Activated T-helper 2 cell treated with anti-CD3 and anti-CD28 coated beads, Interferon-gamma antibody, Interleukin-2, Interleukin-4, amounts not matched to agents 10 μg/mL and 5 μg/mL and 100 μg/mL, durations not matched to agents 14 hours and 24 hours and 36 hours (primary cell): ENCODE measurements at places on chromosomes 6 and 20. TPM values are rescaled to one million over a fixed set of nuclear protein-coding genes. Genes with fewer than 3 reads are reported as not detected.

DNA sequence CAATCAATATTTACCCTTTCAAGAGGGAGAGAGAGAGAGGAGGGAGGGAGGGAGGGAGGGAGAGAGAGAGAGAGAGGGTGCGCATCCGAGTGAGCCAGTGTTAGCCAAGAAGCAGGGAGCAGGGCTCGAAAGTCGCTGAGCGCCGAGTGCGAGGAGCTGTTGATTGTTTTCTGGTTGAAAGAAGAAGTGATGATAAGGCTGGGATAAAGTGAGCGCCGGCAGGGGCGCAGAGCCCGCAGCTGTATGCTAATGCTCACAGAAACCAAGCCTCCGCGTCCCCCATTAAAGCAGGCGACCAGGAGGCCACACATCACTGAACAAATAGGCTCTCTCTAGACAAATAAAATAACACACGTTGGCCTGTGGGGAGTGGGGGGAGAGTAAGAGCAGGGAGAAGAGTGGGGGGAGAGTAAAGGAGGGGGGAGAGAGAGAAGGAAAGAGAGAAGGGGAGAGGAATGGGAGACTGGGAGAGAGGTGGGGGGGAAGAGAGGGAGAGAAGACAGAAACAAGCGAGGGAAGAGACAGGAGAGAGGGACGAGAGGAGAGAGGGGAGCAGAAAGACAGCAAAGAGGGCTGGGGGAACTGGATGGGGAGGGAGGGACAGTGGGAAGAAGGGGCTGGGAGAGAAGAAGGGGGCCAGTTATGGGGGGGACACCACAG is 5.0 kb upstream of the INSM1 start:
- peaks cover 3% of the 10 kb centered on the region for H3K36me3 ChIP-seq
- peaks cover 57% of the 10 kb centered on the region for H3K27me3 ChIP-seq
- no peak for DNase-seq
- peak overlapping the region; percentile 5 for H3K4me3 ChIP-seq

GRCh38 chr6:93418033-93418407 is 1.3 kb downstream of the EPHA7 start:
- DNase-seq = no peak
- H3K27me3 ChIP-seq = peaks cover 59% of the 10 kb centered on the region
- no peaks in the 10 kb centered on the region for H3K36me3 ChIP-seq
- H3K27ac ChIP-seq = no peak overlapping the region

GRCh38 chr6:119800526-119800925 is 451.0 kb upstream of the MAN1A1 start:
- H3K27ac ChIP-seq = no peak overlapping the region
- no peaks in the 10 kb centered on the region for H3K36me3 ChIP-seq
- H3K4me1 ChIP-seq = no peaks in the 10 kb centered on the region
- H3K4me3 ChIP-seq = no peak overlapping the region

Gene RAB22A
- total RNA-seq = 16.0 and 16.3 TPM in 2 replicates

Gene HCK
- not detected in 2 replicates for total RNA-seq

DNA sequence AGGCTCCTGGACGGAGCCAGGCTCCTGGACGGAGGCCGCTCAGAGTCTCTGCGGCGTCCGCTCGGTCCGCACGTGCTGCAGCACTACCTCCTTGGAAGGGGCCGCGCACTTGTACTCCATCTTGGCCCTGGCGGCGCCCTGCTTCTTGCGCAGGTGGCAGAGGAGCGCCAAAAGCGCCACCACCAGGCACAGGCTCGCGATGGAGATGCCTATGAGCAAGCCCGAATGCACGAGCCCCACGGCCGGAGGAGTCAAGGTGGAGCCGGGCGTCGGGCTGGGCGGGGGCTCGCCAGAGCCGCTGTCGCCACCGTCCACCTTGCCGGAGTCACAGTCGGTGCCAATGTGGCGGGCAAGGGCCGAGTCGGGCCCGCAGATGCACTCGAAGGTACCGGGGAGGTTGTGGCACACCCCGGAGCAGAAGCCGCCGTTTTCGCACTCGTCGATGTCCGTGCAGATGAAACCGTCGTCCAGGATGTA is 1.7 kb downstream of the THBD start:
- H3K4me1 ChIP-seq = no peaks in the 10 kb centered on the region
- H3K36me3 ChIP-seq = no peaks in the 10 kb centered on the region
- H3K4me3 ChIP-seq = no peak overlapping the region
- no peak for DNase-seq

DNA sequence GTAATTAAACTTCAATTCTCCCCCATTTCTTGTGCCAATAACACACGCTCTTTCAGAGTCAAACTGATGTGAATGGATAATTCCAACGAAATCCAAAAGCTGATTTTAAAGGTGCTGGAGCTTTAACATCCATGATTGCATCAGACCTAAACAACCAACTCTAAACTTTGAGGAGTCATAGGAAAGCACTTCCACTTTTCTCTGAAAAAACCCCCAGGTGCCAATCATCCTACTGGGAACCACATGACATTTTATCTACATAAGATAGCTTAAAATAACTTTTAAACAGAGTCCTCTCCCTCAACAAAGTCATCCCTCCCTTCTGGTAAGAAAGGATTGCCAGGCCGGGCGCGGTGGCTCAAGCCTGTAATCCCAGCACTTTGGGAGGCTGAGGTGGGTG is 167.7 kb upstream of the PDE10A start:
- H3K27me3 ChIP-seq = peaks cover 11% of the 10 kb centered on the region
- H3K27ac ChIP-seq = no peak overlapping the region
- no peaks in the 10 kb centered on the region for H3K36me3 ChIP-seq
- peaks cover 5% of the 10 kb centered on the region for H3K4me1 ChIP-seq
- no peak overlapping the region for H3K4me3 ChIP-seq

- H3K36me3 ChIP-seq = no peaks in the 10 kb centered on the region
- H3K4me3 ChIP-seq = peak overlapping the region; percentile 87
- no peak for DNase-seq
- peak overlapping the region; percentile 89 for H3K27ac ChIP-seq
- no peaks in the 10 kb centered on the region for H3K27me3 ChIP-seq
These were observed 32.1 kb downstream of the SF3B5 start for GRCh38 chr6:144063246-144063743.

DNA sequence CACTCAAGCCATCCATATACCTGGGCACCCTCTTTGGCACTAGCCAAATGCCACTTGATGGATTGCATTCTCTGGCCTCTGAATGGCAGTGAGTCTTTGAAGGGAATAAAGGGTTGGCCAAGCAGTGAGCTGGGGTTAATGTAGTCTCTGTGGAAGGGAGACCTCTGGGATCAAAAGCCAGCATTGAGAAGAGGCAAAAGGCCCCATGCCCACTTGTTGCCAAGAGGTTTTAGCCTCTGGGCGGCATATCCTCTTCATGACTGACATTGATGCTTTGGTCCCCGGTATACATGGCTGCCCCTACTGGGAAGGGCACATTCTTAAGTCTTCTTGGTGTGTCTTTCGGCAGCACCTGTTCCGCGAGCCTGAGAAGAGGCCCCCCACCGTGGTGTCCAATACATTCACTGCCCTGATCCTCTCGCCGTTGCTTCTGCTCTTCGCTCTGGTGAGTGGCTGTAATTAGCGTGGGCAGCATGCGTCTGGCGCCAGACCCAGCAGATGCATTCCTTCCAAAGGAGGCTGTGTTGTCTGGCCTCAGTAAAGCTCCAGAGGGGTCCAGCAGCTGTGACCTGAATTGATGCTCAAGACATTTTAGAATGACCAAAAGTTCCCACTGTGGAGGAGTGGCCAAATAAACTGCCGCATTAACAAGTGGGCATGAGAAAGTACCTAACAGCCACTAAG is 29.5 kb downstream of the GHRH start:
- DNase-seq = no peak
- H3K27me3 ChIP-seq = no peaks in the 10 kb centered on the region
- H3K4me3 ChIP-seq = no peak overlapping the region
- no peak overlapping the region for H3K27ac ChIP-seq

DNA sequence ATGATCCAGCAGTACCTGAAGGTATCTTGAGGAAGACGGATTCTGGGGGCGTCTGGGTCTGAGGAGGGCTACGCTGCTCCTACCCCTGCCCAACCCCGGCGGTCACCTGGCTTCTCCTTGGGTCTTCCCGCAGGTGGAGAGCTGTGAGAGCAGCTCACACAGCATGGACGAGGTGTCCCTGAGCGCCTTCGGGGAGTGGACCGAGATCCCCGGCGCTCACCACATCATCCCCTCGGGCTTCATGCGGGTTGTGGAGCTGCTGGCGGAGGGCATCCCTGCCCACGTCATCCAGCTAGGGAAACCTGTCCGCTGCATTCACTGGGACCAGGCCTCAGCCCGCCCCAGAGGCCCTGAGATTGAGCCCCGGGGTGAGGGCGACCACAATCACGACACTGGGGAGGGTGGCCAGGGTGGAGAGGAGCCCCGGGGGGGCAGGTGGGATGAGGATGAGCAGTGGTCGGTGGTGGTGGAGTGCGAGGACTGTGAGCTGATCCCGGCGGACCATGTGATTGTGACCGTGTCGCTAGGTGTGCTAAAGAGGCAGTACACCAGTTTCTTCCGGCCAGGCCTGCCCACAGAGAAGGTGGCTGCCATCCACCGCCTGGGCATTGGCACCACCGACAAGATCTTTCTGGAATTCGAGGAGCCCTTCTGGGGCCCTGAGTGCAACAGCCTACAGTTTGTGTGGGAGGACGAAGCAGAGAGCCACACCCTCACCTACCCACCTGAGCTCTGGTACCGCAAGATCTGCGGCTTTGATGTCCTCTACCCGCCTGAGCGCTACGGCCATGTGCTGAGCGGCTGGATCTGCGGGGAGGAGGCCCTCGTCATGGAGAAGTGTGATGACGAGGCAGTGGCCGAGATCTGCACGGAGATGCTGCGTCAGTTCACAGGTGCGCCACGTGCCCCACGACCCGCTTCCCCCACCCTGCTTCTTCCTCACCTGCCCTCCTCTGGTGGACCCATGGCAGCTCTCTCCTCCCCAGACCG is 166.9 kb upstream of the RNF24 start:
- DNase-seq = no peak
- H3K27me3 ChIP-seq = no peaks in the 10 kb centered on the region
- H3K4me3 ChIP-seq = no peak overlapping the region
- H3K4me1 ChIP-seq = no peaks in the 10 kb centered on the region
- H3K27ac ChIP-seq = no peak overlapping the region

DNA sequence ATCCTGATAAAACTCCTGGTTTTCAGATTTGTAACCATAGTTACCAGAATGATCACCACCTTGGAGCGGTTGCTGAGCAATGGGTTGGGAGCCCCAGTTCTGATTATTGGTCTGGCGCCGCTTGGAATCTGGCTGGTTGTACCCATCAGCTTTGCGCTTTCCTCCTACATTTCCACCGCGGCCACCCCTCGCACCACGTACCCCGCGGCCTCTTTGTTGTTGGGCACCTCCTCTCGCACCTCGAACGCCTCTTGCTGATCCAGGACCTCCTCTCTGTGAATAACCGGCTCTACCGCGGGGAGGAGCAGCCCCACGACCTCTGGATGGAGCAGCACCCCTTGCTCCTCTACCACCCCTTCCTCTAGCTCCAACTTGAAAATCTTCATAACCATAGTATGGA is 21.1 kb upstream of the SNX14 start:
- H3K4me3 ChIP-seq = no peak overlapping the region
- no peak overlapping the region for H3K27ac ChIP-seq
- H3K36me3 ChIP-seq = peaks cover 85% of the 10 kb centered on the region

DNA sequence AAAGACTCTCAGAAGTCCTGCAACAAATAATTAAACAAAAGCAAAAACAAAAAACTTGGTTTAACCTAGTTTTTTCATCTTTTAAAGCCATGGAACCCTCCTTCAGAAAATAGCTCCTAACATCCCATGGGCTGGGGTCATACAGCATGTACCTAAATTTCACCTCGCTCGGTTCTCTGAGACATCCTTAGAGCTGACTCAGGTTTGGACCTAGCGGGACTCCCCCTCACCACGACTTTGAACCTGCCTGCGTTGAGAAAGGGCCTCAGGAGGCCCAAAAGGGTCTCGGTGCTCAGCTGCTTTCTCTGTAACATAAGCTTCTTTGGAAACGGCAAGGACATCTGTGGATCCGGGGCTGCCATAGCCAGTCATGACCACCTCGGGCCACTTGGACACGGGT is 112.8 kb downstream of the NFATC2 start:
- H3K4me3 ChIP-seq = no peak overlapping the region
- H3K36me3 ChIP-seq = peaks cover 84% of the 10 kb centered on the region
- H3K27ac ChIP-seq = no peak overlapping the region
- H3K27me3 ChIP-seq = no peaks in the 10 kb centered on the region
- peaks cover 38% of the 10 kb centered on the region for H3K4me1 ChIP-seq
- no peak for DNase-seq

- H3K27ac ChIP-seq = no peak overlapping the region
- H3K36me3 ChIP-seq = peaks cover 37% of the 10 kb centered on the region
- no peak overlapping the region for H3K4me3 ChIP-seq
- no peak for DNase-seq
These were observed 29.9 kb downstream of the UBE2V1 start for GRCh38 chr20:50083034-50083433.

- H3K36me3 ChIP-seq = no peaks in the 10 kb centered on the region
- no peak overlapping the region for H3K27ac ChIP-seq
- H3K27me3 ChIP-seq = peaks cover 3% of the 10 kb centered on the region
- H3K4me1 ChIP-seq = no peaks in the 10 kb centered on the region
These were observed 177.9 kb downstream of the MBOAT1 start for GRCh38 chr6:20034408-20034769.

Gene FRK
- total RNA-seq = 0.02 and 0.05 TPM in 2 replicates

- no peak for DNase-seq
- H3K36me3 ChIP-seq = no peaks in the 10 kb centered on the region
- H3K4me3 ChIP-seq = no peak overlapping the region
These were observed 780.0 kb downstream of the BCKDHB start for GRCh38 chr6:80886475-80886874.

Gene FRS3
- 4.7 and 5.8 TPM in 2 replicates for total RNA-seq

DNA sequence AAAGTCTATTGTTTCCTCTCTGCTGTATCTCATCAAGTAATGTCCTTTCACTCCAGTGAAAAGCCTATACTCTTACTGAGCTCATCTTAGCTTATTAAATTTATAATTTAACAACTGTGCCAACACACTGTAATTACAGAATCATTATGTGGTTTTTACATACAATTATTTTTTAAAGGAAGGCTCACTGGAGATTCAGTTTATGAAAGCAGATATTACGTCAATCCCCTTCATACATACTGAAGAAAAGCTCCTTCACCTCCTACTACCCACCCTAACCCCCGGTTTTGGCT is 28.1 kb downstream of the ARHGAP18 start:
- H3K27me3 ChIP-seq = no peaks in the 10 kb centered on the region
- H3K4me1 ChIP-seq = peaks cover 60% of the 10 kb centered on the region
- H3K36me3 ChIP-seq = peaks cover 4% of the 10 kb centered on the region
- H3K27ac ChIP-seq = no peak overlapping the region
- DNase-seq = no peak

- no peaks in the 10 kb centered on the region for H3K27me3 ChIP-seq
- H3K27ac ChIP-seq = no peak overlapping the region
- H3K4me1 ChIP-seq = no peaks in the 10 kb centered on the region
- no peak for DNase-seq
- no peak overlapping the region for H3K4me3 ChIP-seq
These were observed 1184.4 kb upstream of the ADGRB3 start for GRCh38 chr6:67450641-67451040.

Gene C20orf141
- not detected in 2 replicates for total RNA-seq

Gene TRIM10
- 0.09 TPM in 1 of 2 replicates, not detected in the other for total RNA-seq
